H9 (cell line): ENCODE measurements at places on chromosomes 2 and 18. TPM values are rescaled to one million over a fixed set of nuclear protein-coding genes. Genes with fewer than 3 reads are reported as not detected.
A peak's percentile ranks its signal among the peaks of the same experiment; 100 is the strongest.

- DNase-seq = no peak
These were observed 63.4 kb downstream of the BMP10 start for GRCh38 chr2:68807821-68808266.

GRCh38 chr2:47274054-47274782 lies 119.1 kb upstream of the STPG4 start:
- no peak for DNase-seq

- no peak for DNase-seq
These were observed 341.5 kb upstream of the ETAA1 start for GRCh38 chr2:67055387-67056304.

DNA sequence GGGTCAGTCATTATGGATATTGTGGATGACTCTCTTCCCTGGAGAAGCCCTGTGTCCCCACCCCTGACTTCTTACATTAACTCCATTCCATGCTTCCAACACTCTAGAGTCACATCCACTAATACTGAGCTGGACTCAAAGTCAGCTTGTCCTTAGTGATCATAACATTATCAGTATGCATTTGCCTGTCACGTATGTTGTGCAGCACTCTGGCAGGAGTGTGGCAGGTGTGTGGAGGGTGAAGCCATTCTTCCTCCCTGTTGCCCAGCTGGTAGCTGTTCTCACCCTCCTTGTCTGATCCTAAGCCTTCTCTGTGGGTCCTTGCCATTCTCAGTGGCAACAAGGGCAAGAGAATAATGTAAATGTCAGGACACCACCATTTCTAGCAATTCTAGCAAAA lies 334.1 kb upstream of the RAB6C start:
- DNase-seq = no peak

DNA sequence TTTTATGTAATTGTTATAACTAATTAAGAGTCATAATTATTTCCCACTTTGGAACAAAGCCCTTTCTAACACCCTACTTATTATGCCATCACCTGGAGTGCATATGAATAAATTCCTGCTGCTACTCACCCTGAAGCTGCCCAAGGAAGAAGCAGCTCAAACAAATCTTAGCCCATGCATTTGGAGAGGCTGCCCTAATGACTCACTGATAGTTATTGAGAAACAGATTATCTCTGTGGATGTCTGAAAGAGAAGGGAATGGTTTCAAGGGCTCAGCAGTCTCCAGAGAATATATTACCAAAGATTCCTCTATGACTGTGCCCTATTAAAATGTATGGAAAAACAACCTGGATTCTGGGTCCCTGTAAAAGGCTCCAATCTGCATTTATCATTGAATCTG lies 81.0 kb downstream of the GPR39 start:
- no peak for DNase-seq

GRCh38 chr2:98149333-98149697 lies 62.3 kb downstream of the VWA3B start:
- DNase-seq = peak; percentile 46

- DNase-seq = no peak
These were observed 6.0 kb upstream of the BMP10 start for GRCh38 chr2:68877079-68877772.

Gene POTEF
- total RNA-seq = 8.2 and 10.5 TPM in 2 replicates

Gene SPATS2L
- total RNA-seq = 45.9 and 47.3 TPM in 2 replicates

Gene RAB6C
- not detected in 2 replicates for total RNA-seq
